ENCODE measurements at places on chromosomes 7 and 10.

DNA sequence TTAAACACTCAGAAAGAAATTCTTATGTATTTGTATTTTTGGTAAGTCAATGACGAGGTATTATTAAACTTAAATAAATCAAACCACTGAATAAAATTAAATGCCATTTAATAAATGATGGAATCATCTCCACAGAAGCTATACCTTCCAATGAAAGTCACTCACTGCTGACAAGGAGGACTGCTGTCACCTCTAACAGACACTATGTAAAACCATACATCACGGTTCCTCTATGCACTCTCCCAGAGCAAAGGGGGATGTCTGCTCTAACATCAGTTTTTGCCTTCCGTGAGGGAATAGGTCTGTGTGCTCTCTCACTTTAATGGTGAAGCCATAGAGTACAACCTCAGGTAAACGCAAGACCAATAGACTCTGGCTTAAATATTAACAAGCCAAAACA, 99.7 kb upstream of the DDC start:
- no peak for DNase-seq

DNA sequence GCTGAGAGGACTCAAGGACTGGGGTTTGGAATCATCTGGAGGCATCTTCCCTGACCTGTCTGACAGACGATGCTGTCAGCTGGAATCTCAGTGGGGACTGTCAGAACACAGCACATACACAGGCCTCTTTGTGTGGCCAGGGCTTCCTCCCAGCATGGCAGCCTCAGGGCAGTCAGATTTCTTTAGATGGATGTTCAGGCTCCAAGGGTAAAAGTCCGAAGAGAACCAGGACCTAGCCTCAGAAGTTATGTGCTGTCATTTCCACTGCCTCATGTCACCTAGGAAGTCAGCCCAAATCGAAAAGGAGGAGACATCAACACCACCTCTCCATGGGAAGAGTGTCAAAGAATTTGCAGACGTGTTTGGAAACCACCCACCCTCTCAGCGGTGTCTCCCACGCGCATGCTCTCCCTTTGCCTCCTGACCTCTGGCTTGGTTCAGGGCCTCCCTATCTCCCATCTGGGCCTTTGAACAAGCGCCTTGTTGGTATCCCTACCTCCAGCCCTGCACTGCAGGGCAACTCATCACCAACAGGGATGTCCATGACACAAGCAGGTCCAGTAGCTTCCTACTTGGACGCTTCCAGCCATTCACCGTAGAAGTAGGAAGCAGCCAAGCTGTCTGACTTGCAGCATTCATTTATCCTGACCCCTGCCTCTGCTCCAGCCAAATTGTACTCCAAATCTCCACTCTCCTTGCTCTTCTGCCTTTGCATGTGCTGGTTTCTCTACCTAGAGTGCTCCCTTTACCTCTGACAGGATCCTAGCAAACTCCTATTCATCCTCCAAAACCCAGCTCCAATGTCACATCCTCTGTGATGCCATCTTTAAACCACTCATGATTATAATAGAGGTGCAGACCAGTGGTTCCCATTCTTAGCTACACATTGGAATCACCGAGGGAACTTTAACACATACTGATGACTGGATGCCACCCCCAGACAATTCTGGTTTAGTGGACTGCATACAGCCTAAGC, 121.6 kb downstream of the OAT start:
- DNase-seq, result no peak

DNA sequence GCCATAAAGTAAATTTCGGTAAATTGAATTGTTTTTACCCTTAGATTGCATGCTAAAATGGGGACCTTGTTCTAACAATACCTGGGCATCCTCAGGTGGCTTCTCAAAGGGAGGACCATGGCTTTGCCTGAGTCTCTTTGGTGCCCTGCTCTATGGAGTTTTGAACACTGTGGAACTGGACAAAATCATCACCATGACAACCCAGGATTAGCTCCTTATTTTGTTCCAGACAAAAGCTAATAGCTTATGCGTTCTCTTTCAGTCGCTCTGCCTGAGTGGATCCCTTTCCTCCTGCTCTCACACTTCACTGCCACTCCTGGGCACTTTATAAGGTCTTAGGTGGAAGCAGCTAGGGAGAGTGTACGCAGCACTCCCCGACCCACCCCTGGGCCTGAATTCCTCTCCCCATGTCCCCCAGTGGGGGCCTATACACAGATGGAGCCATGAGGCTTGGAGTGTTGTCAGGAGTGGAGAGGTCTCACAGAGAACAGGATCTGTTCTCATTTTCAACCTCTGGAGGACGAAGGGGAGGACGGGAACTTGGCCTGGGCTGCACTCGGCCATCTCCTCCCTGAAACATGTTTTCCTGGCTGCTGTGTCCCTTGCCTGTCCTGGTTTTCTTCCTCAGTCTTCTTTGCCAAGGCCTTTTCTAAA, 19.0 kb downstream of the ADCYAP1R1 start:
- DNase-seq, result no peak

GRCh38 chr7:55112056-55112455, 93.2 kb downstream of the EGFR start:
- DNase-seq, result no peak

DNA sequence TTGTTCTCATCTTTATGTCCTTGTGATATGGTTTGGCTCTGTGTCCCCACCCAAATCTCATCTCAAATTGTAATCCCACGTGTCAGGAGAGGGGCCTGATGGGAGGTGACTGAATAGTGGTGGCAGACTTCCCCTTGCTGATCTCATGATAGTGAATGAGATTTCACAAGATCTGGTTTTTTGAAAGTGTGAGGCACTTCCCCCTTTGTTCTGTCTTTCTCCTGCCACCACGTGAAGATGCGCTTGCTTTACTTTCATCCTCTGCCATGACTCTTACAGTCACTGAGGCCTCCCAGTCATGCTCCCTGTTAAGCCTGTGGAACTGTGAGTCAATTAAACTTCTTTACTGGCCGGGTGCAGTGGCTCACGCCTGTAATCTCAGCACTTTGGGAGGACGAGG, 161.0 kb downstream of the HERPUD2 start:
- DNase-seq, result no peak
